GM13976 (cell line): ENCODE measurements at places on chromosomes 16 and 17.

GRCh38 chr17:75059369-75060345 is 12.6 kb downstream of the KCTD2 start:
- peak; percentile 47 for DNase-seq

DNA sequence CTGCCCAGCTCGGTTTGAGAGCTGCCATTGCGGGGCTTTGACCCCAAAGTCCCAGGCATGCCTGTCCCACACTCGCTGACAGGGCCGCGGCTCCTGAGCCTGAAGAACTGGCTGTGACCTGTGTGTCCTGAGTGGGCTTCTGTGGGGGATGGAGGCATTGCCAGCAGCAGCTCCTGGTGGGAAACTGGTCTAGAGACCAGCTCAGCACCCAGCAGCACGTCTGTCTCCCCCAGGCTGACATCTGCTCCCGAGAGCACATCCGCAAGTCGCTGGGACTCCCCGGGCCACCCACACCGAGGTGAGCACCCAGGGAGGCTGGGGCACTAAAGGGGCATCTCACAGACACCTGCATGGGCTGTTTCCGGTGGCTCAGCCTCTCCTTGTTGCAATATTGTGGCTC is 13.4 kb downstream of the ENDOV start:
- DNase-seq: no peak

DNA sequence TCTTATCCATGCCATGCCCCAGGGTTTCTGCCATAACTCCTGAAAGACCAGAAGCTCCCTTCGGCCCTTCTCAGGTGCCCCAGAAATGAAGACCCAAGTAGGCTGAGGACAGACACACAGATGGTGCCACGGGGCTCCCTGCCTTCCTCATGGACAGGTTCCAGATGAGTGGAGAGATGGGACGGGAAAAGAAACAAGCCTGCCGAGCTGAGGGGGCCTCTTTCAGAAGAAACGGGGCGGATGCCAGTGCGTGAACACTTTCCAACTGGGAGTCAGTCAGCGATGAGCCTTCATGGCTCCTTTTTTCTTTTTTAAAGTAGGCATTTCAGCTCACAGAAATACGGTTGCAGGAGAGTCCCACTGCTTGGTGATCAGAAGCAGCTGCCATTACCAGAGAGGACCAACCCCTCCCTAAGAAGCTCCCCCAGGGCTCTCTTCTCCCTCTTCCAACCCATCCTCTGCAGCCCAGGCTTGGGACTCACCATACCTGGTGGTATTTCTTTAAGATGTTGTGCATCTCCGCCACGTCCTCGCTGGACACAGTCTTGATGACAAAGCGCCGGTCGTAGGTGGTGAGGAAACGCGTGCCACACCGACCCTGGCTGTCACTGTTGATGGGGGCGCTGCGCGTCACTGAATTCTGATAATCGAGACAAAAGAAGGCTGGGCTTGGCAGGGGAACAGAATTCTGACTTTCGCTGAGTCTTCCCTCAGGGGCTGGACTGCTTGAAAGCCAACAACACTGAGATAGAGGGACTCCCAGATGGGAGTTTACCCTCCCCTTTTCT is 19.2 kb downstream of the PIP4K2B start:
- DNase-seq: no peak

DNA sequence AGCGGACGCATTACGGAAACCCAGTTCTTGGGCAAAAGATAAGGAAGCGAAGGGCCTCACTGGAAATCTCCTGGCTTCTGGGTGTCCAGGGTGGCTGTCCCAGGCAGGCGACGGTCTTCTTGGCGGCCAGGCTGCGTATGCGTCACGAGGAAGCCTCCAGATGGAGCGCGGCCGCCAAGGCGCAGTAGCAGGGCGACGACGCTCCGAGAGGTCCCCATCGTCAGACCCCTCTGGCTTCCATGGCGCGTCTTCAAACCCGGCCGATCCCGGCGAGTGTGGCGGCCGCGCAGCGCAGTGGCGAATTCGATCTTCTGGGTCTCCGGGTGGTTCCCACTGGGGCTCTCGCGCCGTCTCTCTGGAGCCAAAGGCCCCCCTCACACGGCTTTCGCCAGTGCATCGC is 13.8 kb upstream of the ANKRD40CL start:
- DNase-seq: no peak

DNA sequence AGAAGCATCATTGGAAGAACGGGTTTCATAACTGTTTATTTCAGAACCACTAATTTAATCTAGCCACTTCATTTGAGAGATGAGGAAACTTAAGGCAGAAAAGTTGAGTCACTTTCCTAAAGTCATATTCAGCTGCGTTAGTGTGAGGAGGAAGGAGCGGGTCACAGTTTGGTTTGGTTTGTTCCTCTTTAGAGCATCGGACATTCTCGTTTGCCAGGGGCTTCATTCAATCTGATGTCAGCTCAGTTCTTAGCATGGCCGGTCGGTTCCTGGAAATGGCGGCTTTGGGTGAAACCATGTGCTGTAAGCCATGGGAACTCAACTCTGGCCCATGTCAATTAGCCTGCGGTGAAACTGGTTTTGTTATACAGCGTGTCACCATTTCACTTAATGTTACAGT is 186.5 kb downstream of the LGALS9B start:
- DNase-seq: no peak

GRCh38 chr17:40027614-40028012 is 12.4 kb downstream of the CSF3 start:
- peak; percentile 37 for DNase-seq

GRCh38 chr16:57870753-57871454 is 68.6 kb upstream of the KIFC3 start:
- no peak for DNase-seq

- no peak for DNase-seq
These were observed 1.5 kb downstream of the MINK1 start for GRCh38 chr17:4834681-4835020.

DNA sequence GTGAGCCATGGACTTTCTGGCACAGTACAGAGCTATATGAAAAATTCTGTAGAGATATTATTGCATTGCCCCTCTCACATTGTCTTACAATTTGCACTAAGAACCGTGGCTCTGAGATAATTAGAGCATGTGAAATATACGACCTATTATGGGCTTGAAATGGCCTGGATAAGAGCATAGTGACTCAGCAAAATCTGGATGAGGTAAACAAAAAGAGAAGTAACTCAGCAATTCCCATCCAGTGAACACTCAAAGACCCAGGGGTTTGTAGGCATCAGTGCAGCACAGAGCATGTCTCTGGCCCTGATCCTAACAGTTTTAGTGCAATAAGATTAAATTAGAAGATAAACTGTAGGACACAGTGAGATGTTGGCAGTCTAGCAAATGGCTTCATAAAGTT is 317.2 kb upstream of the MYOCD start:
- DNase-seq: no peak
